ENCODE measurements at places on chromosomes 1 and 21. TPM values are rescaled to one million over a fixed set of nuclear protein-coding genes. Genes with fewer than 3 reads are reported as not detected.
A peak's percentile ranks its signal among the peaks of the same experiment; 100 is the strongest.

Gene NOL9
- 5.9 TPM for polyA plus RNA-seq

Gene CD52
- polyA plus RNA-seq = 31.1 TPM

Gene LRRC8C
- polyA plus RNA-seq = 2.2 TPM

DNA sequence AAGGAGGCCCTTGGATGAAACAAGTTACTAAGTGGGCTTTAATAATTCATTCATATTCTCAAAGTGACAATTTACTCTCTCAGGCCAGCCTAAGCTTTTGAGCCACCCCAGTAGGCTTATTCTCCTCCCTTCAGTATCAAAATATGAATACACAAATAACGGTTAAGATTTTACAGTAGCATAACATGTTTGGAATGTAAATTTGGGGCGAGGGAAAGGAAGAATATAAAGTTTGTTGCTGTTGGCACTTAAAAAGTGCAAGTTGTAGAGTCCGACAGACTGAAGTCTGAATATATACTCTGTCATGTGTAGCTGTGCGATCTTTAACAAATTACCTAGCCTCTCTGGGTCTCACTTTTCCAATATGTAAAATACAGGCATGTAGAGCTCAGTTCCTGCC lies 22.6 kb upstream of the MYSM1 start:
- no peak overlapping the region for H3K4me3 ChIP-seq
- no peaks in the 10 kb centered on the region for H3K36me3 ChIP-seq
- no peak for DNase-seq
- H3K4me1 ChIP-seq = no peaks in the 10 kb centered on the region
- H3K27ac ChIP-seq = no peak overlapping the region

DNA sequence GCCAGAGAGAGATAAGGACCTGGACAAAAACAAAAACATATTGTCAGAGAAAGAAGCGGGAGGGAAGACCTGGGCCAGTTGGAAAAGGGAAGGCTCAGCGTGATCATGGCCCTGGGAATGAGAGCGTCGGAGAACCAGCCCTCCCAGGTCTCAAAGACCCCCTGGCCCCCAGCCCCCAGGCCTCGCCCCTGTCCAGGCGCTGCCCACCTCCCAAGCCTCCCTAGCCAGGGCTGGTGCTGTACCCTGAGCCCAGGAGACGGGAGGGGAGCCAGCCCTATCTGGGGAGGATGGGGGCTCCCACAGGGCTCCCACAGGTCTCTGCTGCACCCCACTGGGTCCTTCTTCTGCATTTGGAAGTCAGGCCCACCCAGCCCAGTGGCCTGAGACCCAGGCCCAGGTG lies 15.1 kb downstream of the CHD5 start:
- no peak overlapping the region for H3K4me3 ChIP-seq
- H3K27ac ChIP-seq = no peak overlapping the region
- no peaks in the 10 kb centered on the region for H3K36me3 ChIP-seq
- no peaks in the 10 kb centered on the region for H3K4me1 ChIP-seq

GRCh38 chr1:147842578-147842977 lies 60.0 kb upstream of the GJA8 start:
- no peak overlapping the region for H3K4me3 ChIP-seq
- no peak for DNase-seq
- no peak overlapping the region for H3K27ac ChIP-seq
- H3K36me3 ChIP-seq = no peaks in the 10 kb centered on the region

DNA sequence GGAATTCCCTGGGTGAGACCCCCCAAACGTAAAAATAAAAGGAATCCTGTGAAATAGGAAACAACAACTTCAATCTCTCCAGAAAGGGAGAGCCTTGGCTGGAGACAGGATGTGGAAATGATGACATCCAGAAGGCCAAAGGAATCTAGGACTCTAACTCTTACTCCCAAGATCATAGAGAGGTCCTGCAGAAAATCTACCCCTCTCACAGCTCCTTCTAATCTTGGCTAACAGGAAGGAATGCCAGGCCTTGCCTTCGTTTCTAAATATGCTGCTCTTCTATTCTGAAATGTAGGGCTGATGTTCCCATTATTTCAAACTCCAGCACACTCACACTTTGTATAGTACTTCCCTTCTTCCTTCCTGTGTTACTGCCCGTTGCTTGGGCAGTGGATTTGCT lies 40.7 kb downstream of the ARHGEF11 start:
- no peak for DNase-seq
- H3K36me3 ChIP-seq = no peaks in the 10 kb centered on the region
- H3K4me3 ChIP-seq = no peak overlapping the region

DNA sequence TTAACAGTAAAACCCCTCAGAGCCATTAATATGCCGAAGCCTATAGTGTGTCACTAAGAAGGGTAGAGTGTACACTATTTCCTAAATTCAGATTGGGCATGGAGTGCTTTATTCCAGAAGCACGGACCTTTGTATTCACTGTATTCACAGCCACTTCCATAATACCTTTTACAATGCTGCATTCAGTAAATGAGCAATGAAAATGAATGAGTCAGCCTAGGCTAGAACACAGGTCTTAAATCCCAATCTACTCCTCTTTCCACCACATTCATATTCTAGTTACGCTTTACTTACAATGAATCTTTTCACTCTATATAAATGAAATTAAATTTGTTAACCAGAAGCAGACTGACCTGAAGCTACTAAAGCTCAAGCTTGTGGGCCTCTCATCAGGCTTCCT lies 13.0 kb upstream of the GORAB start:
- no peaks in the 10 kb centered on the region for H3K4me1 ChIP-seq
- H3K4me3 ChIP-seq = no peak overlapping the region
- no peak overlapping the region for H3K27ac ChIP-seq
- no peak for DNase-seq
- no peaks in the 10 kb centered on the region for H3K36me3 ChIP-seq

DNA sequence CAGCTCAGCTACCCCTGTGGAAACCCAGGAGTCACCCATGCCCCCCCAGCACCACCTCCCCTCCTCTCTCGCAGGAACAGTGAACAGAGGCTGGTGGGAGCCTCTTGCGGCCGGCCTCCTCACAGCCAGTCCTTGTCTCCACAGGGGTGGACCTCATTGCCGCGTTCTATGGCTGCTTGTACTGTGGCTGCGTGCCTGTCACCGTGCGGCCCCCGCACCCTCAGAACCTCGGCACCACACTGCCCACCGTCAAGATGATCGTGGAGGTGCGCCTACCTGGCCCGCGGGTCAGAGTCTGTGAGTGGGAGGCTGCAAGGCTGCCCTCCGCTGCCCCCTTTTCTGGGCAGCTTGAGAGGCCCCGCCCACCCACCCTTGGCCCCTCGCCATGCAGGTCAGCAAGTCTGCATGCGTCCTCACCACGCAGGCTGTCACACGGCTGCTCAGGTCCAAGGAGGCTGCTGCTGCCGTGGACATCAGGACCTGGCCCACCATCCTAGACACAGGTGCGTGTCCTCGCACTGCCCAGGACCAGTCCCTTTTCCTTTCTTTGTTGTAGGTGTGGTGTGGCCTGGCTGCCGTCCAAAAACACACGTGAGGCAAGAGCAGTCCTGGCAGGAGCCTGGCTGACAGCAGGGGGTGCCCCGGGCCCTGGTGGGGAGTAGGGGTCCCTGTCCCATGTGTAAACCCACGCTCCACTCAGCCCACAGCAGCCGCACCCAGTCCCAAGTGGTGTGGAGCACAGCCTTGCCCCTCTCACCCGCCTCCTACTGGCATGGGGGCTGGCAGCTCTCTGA lies 50.3 kb downstream of the S100B start:
- H3K27me3 ChIP-seq = no peaks in the 10 kb centered on the region
- peaks cover 2% of the 10 kb centered on the region for H3K36me3 ChIP-seq
- no peak for DNase-seq
- H3K4me3 ChIP-seq = no peak overlapping the region

- H3K4me1 ChIP-seq = no peaks in the 10 kb centered on the region
- no peak overlapping the region for H3K27ac ChIP-seq
- H3K4me3 ChIP-seq = no peak overlapping the region
- no peaks in the 10 kb centered on the region for H3K27me3 ChIP-seq
- no peaks in the 10 kb centered on the region for H3K36me3 ChIP-seq
- DNase-seq = no peak
Measured at GRCh38 chr21:41701749-41702148, 65.1 kb downstream of the RIPK4 start.

DNA sequence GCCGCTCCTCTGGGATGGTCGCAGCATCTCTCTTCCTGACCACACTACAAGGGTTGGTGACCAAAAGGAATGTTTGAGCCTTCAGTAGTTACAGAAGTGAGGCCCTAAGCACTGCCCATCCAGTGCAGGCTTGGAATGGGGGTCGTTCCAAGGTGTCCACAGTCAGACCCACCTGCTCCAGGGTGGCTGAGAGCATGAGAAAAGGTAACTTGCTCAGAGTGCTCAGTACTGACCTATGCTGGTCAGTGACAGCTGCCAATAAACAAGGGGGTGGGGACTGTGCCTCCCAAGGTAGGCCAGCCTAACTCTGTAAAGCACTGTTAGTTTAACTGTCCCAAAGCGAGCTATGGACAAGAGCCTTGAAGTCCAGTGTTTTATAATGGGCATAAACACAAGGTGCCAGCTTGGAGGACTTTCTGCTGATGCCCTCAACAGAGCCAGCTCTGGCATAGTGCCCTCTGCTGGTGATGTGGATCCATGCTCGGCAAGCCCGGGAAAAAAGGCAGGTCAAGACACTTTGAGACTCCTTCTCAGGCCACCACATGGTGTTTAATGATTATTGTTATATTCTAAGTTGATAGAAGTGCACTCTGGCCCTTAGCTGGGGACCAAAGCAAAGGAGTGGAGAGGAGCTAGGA lies 78.1 kb upstream of the DNAH14 start:
- no peaks in the 10 kb centered on the region for H3K27me3 ChIP-seq
- H3K27ac ChIP-seq = no peak overlapping the region
- no peak overlapping the region for H3K4me3 ChIP-seq

- no peak for DNase-seq
- H3K4me1 ChIP-seq = peaks cover 9% of the 10 kb centered on the region
- no peak overlapping the region for H3K4me3 ChIP-seq
- H3K27ac ChIP-seq = no peak overlapping the region
- no peaks in the 10 kb centered on the region for H3K27me3 ChIP-seq
Measured at GRCh38 chr1:224223819-224224714, 41.0 kb downstream of the DEGS1 start.

- H3K27ac ChIP-seq = no peak overlapping the region
- no peak overlapping the region for H3K4me3 ChIP-seq
- H3K36me3 ChIP-seq = no peaks in the 10 kb centered on the region
- no peaks in the 10 kb centered on the region for H3K27me3 ChIP-seq
- H3K4me1 ChIP-seq = peaks cover 12% of the 10 kb centered on the region
- no peak for DNase-seq
Measured at GRCh38 chr1:172278478-172278877, 142.0 kb upstream of the C1orf105 start.

GRCh38 chr1:172342584-172343239 lies 77.8 kb upstream of the C1orf105 start:
- H3K36me3 ChIP-seq = no peaks in the 10 kb centered on the region
- H3K4me1 ChIP-seq = no peaks in the 10 kb centered on the region
- peak overlapping the region; percentile 62 for H3K27ac ChIP-seq
- no peak for DNase-seq
- no peak overlapping the region for H3K4me3 ChIP-seq
- no peaks in the 10 kb centered on the region for H3K27me3 ChIP-seq

- no peaks in the 10 kb centered on the region for H3K4me1 ChIP-seq
- no peaks in the 10 kb centered on the region for H3K36me3 ChIP-seq
- DNase-seq = no peak
- peaks cover 4% of the 10 kb centered on the region for H3K27me3 ChIP-seq
Measured at GRCh38 chr1:158122833-158123388, 57.8 kb upstream of the CD1D start.
